ENCODE measurements at places on chromosomes 16 and 17.

DNA sequence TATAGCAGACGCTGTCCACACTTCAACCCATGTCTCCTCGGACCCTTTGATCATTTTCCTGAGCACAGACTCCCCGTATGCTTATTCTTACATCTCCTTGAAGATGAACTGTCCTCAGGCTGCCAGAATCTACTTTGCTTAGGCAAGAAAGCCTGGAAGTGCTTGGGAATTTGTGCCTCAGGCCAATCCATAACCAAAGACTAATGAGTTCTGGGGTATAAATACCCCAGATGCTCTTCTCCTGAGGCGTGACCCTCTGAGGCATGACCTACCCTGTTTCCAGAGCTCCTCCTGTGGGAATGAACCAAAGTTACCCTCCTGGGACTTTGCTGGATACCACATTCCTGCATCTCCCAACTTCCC is 10.1 kb upstream of the TEKT3 start:
- H3K27ac ChIP-seq, result no peak overlapping the region
- no peaks in the 10 kb centered on the region for H3K27me3 ChIP-seq
- DNase-seq, result no peak
- no peaks in the 10 kb centered on the region for H3K36me3 ChIP-seq

GRCh38 chr17:41681776-41682175 is 6.9 kb upstream of the EIF1 start:
- H3K27ac ChIP-seq, result no peak overlapping the region
- H3K27me3 ChIP-seq, result no peaks in the 10 kb centered on the region
- peaks cover 15% of the 10 kb centered on the region for H3K4me1 ChIP-seq

DNA sequence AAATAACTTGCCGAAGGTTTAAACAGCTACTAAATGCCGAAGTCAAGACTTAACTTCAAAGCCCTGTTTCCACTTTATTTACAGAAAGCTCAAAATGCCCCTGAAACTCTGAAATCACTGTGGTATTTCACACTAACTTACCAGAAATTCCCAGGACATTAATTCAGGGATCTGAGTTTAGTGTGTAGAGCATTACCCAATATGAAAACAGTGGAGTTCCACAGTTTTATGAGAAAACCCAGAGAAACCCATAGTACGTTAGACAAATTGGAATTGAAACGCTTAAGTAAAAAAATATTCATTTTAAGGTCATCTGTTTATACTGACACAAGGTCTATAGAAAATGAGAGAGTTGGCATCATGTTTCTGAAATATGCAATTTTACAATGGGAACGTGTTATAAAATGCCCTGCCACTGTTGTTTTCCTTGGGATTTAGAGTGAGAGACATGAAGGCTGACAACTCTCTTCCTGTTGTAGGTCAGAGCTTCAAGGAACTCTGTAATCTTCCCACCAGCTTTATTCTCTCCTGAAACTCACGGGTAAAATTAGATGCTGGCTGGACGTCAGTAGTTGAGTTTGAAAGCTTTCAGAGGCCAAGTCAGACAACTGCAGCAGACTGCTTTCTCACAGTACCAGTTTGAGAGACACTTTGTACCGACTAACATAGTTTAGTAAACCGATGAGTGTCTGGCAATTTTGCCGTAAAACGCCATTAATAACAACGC is 139.4 kb upstream of the TBX2 start:
- no peaks in the 10 kb centered on the region for H3K27me3 ChIP-seq
- DNase-seq, result peak; percentile 35
- H3K27ac ChIP-seq, result peak overlapping the region; percentile 78
- H3K4me1 ChIP-seq, result peaks cover 21% of the 10 kb centered on the region

DNA sequence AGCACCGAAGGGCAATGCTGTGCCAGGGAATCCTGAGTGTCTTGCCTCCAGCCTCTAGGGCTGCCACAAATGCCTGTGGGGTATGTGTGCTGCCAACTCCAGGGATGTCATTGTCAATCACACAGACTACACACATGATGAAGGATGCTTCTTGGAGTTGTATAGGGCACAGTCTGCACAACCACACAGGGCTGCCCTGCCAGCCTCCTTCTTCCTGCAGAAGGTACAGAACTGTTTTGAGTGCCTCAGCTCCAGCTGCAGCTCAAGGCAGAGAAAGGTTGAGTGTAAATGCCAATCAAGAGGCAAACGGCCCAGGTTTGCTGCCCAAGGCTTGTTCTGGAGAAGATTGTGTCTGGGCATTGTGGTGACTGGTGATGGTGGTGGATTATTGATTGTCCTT is 15.6 kb downstream of the SCNN1B start:
- H3K4me3 ChIP-seq, result no peak overlapping the region
- H3K36me3 ChIP-seq, result no peaks in the 10 kb centered on the region
- H3K27ac ChIP-seq, result no peak overlapping the region
- no peak for DNase-seq
- H3K4me1 ChIP-seq, result no peaks in the 10 kb centered on the region

GRCh38 chr17:62791235-62791734 is 16.8 kb downstream of the MARCHF10 start:
- no peaks in the 10 kb centered on the region for H3K27me3 ChIP-seq
- H3K27ac ChIP-seq, result no peak overlapping the region
- DNase-seq, result no peak
- H3K4me3 ChIP-seq, result no peak overlapping the region
- no peaks in the 10 kb centered on the region for H3K4me1 ChIP-seq

- H3K27me3 ChIP-seq, result peaks cover 32% of the 10 kb centered on the region
- H3K36me3 ChIP-seq, result no peaks in the 10 kb centered on the region
- peak within 1 kb of the TSS; percentile 51 for H3K4me3 ChIP-seq
- no peak for DNase-seq
Measured at GRCh38 chr17:44758414-44759085, at the start of gene ADAM11. TSS of gene ADAM11 (plus strand) at chr17:44758988. CDS start at chr17:44759200, 212 bp downstream.

- no peaks in the 10 kb centered on the region for H3K4me1 ChIP-seq
- no peak overlapping the region for H3K27ac ChIP-seq
- H3K36me3 ChIP-seq, result no peaks in the 10 kb centered on the region
- H3K4me3 ChIP-seq, result no peak overlapping the region
Measured at GRCh38 chr17:59284317-59284716, 47.1 kb upstream of the YPEL2 start.

DNA sequence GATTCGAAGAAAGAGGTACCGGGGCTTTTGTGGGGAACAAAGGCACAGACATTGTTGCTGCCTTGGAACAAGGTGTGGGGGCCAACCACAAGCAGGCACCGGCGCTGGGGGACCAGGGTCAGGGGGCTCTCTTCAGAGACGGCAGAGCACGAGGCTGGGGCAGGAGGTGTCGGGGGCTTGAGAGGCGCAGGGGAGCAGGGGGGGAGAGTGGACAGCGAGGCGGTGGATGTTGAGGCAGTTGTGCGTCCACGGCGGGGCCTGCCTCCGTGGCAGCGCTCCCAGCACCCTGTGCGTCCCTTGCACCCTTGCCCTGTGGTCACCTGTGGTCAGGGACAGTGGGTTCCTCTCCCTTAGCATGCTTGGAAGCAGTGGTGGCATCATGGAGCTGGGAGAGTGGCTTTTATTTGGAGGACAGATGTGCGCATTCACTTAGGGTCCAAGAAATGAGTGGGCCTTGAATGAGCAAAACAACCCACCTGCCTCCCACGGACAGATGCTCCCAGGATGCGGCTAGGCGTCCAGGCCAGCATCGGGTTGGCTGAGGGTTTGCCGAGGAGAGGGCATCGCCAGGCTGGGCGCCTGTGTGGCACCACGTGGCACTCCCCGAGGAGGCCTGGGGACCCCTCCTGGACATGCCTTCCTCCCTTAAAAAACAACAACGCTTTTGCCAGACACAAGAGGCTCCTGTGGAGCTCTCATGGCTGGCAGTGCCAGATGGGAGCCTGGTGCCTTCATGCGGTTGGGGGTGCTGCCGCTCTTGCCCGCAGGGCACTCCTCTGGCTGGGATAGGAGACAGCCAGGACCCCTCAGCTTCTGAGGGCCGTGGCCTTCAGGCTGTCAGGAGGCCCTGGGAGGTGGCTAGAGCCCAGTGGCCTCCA is 113.0 kb downstream of the BANP start:
- H3K36me3 ChIP-seq, result peaks cover 27% of the 10 kb centered on the region
- no peak overlapping the region for H3K27ac ChIP-seq
- no peak overlapping the region for H3K4me3 ChIP-seq
- H3K27me3 ChIP-seq, result no peaks in the 10 kb centered on the region
- peak; percentile 14 for DNase-seq

GRCh38 chr16:66435896-66436295 is 8.8 kb downstream of the BEAN1 start:
- H3K4me3 ChIP-seq, result no peak overlapping the region
- no peaks in the 10 kb centered on the region for H3K27me3 ChIP-seq
- H3K27ac ChIP-seq, result no peak overlapping the region
- DNase-seq, result no peak

DNA sequence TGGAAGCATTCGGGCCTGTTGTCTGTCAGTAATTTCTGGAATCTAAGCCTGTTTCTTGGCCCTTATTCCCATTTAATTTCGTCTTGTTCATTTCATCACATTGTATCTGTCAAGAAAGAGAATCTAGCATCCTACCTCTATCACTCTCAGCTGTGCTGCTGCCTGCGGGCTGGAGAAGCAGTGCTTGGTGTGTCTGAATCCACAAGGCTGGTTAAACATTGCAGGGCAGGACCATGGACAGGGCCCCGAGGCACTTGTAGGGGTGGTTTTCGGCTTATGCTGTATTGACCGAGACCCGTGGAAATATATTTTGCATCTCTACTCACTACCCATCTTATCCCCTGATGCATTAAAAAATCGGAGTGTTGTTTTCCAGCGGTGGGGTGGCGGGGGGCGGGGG is 3.1 kb downstream of the RAB11FIP4 start:
- peak; percentile 71 for DNase-seq
- no peak overlapping the region for H3K27ac ChIP-seq
- no peaks in the 10 kb centered on the region for H3K4me1 ChIP-seq
- H3K4me3 ChIP-seq, result no peak overlapping the region
- H3K27me3 ChIP-seq, result peaks cover 9% of the 10 kb centered on the region

GRCh38 chr17:70613681-70614080 is 444.3 kb downstream of the KCNJ2 start:
- H3K4me1 ChIP-seq, result no peaks in the 10 kb centered on the region
- DNase-seq, result no peak
- no peaks in the 10 kb centered on the region for H3K36me3 ChIP-seq
- H3K4me3 ChIP-seq, result no peak overlapping the region
- H3K27ac ChIP-seq, result no peak overlapping the region

- DNase-seq, result no peak
- H3K36me3 ChIP-seq, result no peaks in the 10 kb centered on the region
- no peak overlapping the region for H3K27ac ChIP-seq
- H3K4me1 ChIP-seq, result no peaks in the 10 kb centered on the region
Measured at GRCh38 chr17:62737513-62737912, 70.6 kb downstream of the MARCHF10 start.

- peaks cover 32% of the 10 kb centered on the region for H3K36me3 ChIP-seq
- H3K27ac ChIP-seq, result no peak overlapping the region
- H3K27me3 ChIP-seq, result no peaks in the 10 kb centered on the region
- H3K4me1 ChIP-seq, result peaks cover 33% of the 10 kb centered on the region
- H3K4me3 ChIP-seq, result no peak overlapping the region
Measured at GRCh38 chr17:563616-564015, 151.0 kb downstream of the VPS53 start.
